ENCODE measurements at places on chromosomes 4 and X. TPM values are rescaled to one million over a fixed set of nuclear protein-coding genes. Genes with fewer than 3 reads are reported as not detected.

Gene FOXO4
- total RNA-seq: 54.8 TPM

Gene SLC25A53
- total RNA-seq: 4.2 TPM

Gene TGIF2LX
- total RNA-seq: not detected

Gene SMIM10
- total RNA-seq: 2.3 TPM

Gene RGS12
- 16.4 TPM for total RNA-seq

Gene ANKRD50
- 25.0 TPM for total RNA-seq

Gene TMSB15C
- 2.6 TPM for total RNA-seq

Gene TLR2
- 1.5 TPM for total RNA-seq

Gene F11
- total RNA-seq: 0.99 TPM

Gene FAM53A
- 2.8 TPM for total RNA-seq

Gene TMEM129
- 28.5 TPM for total RNA-seq

Gene SRPX2
- not detected for total RNA-seq

Gene VSIG4
- total RNA-seq: not detected

Gene GLUD2
- 0.26 TPM for total RNA-seq

Gene GAB1
- 21.3 TPM for total RNA-seq
